Activated T-cell treated with anti-CD3 and anti-CD28 coated beads, Interleukin-2, amount 50 U/mL, for 4 hours (primary cell): ENCODE measurements at places on chromosomes 4 and X.

DNA sequence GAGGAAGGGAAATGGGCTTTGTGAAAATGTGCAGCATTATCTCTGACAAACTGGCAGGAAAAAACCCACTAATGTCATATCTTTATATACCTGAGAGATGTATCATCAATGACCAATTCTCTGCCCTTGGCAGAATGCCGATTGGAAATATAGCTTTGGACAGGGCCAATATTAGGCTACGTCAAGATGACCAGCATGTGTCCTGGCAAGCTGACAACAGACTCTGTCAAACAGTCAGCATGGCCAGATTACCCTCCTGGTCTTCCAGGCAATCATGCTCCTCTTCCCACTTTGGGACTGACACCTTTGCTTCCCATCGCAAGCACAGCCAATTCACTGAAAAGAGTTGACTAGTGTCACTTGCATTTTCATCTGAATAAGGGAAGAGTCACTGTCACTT lies 57.0 kb downstream of the SORBS2 start:
- DNase-seq: no peak

- no peak for DNase-seq
Measured at GRCh38 chr4:64642936-64643335, 233.7 kb upstream of the TECRL start.

- DNase-seq: no peak
Measured at GRCh38 chr4:43458293-43458692, 565.8 kb downstream of the GRXCR1 start.

DNA sequence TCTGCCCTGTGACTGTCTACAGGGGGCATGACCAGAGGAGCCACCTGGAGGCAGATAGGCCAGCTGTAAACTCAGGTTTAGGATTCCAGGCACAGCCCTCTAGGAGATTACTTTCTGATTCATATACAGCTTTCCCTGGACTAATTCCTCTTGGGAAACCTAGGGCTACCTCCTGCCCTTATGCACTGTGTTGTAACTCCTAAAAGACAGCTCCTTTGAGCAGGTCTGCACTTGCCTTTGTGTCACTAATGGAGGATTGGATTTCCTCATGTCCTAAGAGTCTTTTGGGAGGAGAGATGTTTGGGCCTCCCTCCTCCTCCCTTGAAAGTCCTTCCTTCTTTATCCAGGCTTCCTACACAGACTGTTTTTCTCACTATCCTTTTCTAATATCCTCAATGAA lies 202.0 kb downstream of the PCDH19 start:
- DNase-seq: no peak

GRCh38 chrX:1883772-1884171 lies 268.9 kb downstream of the ASMT start:
- no peak for DNase-seq

- DNase-seq: peak; percentile 5
Measured at GRCh38 chr4:153221783-153222706, 17.8 kb downstream of the TRIM2 start.

- no peak for DNase-seq
Measured at GRCh38 chr4:81454948-81455347, 16.8 kb downstream of the RASGEF1B start.

DNA sequence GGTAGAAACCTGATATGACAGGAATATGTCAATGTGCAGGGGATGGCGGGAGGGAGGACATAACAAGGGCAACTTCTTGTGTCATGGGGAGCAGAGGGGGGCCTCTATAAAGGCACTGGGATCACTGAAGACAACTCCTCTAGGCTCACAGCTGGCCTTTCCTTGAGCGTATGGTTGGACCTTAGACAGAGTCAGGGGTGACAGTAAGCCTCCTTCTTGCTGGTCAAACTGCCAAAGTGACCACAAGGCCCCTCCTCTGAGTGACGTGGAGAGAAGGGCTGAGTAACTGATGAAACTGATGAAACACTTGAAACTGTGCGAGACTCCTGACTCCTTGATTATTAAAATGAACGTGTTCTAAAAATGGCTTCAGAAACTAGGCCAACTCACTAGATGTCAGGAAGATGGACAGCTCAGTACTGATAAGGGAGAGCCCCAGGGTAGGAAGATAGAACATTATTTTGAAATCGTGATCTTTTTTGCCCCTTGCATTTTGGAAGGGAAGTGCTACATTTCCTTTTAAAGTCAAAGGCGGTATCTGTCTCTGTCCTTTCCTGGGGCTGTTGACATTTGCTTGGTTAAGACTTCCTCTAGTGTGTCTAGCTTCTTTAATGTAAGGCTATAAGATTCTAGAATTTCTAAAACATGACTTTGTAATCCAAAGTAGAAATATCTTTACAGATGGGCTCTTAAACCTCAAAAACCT lies 1.6 kb downstream of the RAB33A start:
- no peak for DNase-seq

DNA sequence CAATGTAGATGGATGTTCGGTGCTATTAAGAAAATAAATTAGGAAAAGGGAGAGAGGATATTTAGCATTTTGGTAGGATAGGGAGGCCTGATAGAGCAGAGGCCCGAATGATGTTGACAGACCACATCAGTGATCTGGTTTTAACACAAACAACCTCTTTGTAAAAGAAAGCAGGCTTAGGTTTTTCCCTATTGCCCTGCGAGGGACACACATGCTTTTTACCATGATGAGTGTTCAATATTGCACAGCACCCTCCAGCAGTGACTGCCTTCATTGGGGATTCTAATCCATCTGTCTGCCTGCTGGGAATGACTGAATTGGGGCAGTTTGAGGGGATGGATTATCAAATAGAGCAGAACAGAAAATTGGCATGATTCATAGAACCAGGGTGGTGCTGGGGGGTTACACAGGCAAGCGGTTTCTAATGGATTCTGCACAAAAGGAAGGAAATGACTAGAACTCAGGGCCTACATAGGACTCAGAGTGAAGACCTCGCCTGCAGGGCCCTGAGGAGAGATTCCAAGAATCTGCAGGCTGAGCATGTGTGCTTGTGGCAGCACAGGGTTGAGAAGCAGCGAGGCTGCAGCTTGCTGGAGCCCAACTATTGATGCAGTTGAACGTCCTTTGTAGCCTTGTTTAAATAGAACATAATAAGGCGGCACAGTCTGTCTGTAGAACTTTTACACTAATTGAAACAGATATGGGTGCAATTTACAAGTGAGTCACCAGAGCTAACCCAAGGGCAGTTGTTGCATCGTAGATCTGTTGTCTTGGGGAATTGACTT lies 58.0 kb downstream of the RHOH start:
- DNase-seq: no peak

GRCh38 chrX:120697053-120697452 lies 67.2 kb upstream of the C1GALT1C1 start:
- DNase-seq: no peak

GRCh38 chrX:16479206-16479869 lies 170.6 kb upstream of the S100G start:
- no peak for DNase-seq

DNA sequence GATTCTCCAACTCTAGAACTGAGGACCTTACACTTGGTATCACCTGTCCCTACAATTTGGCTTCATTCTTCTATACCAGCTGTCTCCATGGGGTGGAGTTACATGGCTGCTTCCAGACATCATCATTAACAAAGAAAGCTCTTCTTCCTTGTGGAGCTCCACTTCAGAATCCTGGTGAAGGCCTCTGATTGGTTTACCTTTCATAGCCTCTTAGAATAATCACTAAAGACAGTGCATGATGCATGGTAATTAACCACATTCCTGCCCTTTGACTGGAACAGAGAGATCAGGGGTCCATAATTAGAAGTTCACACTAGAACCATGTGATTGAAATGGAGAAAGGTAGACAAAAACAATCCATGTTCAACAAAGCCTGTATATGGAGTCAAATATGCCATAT lies 112.6 kb upstream of the ZNF827 start:
- DNase-seq: no peak

DNA sequence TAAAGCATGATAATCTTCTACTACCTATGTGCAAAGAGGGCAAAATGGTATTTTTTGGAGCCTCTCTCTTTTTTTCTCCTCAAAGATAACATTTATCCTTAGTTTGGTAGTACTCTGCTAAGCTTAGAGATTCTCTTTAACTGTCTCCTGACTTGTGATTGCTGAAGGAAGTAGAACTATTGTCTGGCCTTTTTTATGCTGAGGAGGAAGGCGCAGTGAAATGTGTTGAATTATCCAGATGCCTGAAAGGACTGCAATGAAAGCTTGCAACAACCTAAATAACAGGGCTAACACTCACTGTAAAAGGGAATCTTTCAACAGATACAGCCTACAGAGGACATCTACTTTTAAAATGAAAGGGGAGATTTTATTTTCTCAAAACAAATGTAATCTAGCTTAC lies 59.5 kb upstream of the CCDC160 start:
- DNase-seq: no peak

- no peak for DNase-seq
Measured at GRCh38 chr4:73735231-73735630, 5.1 kb upstream of the CXCL8 start.

DNA sequence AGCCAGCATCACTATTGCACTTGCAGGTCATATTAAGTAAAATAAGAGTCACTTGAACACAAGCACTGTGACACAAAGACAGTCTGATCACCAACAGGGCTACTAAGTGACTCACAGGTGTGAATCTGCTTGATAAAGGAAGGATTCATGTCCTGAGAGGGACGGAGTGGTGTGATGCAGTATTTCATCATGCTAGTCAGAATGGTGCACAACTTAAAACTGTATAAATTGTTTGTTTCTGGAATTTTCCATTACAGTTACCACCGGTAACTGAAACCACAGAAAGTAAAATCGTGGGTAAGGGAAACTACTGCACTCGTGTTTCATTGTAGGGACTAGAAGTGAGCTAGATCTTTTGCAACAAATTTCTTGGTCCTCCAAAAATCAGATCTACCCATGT lies 109.7 kb downstream of the ELOVL6 start:
- DNase-seq: no peak

DNA sequence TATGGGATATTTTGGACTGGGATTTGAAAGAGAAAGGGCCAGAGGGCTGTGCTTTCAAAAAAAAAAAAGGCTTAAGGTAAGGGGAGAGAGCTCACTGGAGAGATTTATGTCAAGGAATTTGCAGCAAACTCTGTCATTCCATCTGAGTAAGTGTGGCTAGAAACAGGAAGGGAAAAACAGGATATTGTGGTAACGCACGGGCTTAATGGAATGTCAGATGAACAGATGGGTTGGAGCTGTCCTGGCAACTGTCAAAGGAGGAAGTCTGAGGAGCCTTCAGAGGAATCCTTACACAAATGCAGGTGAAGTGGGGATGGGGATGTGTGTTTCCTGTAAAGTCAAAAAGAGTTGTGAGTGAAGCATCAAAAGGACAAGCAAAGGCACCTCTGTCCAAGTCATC lies 15.1 kb upstream of the NKX3-2 start:
- DNase-seq: no peak

GRCh38 chr4:31917334-31917733 lies 1197.2 kb downstream of the PCDH7 start:
- DNase-seq: no peak

DNA sequence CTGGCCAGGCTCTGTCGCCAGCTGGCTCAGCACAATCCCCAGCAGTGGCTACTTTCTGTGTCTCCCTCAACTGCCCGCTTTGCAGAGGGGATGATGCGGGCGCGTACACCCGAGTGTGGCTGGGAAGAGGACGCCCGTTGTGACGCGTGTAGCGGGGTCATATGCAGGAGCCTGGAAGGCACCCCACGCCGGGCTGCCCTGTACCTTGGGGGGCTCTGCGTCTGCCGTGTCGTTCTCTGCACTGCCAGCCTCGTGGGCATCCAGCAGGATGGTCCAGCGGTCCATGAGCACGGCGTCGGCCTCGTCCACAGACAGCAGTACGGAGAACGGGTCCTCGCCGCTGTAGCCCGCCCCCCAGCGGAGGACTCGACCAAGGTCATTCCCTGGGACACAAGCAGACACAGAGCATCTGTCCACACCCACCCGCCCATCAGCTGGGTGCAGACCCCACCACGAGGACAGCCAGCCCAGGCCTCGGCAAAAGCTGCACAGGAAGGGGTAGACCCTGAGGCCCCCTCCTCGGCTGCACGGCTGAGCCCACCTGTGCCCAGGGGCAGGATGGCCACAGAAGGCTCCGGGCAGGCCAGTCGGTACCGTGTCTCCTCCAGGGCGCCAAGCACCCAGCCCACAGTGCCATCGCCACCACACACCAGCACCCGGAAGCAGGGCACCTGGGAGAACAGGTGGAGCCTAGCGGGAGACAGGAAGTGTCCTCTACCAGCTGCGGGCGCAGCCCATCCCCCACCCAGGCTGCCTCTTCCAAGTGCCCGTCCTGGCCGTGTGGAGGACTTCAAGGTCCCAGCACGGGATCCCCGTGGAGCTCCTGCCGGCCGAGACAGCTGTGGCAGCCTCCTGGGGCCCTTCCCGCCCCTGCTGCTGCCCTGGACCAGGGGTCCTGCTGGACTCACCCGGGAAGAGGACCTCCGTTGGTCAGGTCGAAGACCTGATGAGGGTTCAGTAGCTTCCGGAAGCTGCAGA lies 10.8 kb downstream of the DGKQ start:
- no peak for DNase-seq

DNA sequence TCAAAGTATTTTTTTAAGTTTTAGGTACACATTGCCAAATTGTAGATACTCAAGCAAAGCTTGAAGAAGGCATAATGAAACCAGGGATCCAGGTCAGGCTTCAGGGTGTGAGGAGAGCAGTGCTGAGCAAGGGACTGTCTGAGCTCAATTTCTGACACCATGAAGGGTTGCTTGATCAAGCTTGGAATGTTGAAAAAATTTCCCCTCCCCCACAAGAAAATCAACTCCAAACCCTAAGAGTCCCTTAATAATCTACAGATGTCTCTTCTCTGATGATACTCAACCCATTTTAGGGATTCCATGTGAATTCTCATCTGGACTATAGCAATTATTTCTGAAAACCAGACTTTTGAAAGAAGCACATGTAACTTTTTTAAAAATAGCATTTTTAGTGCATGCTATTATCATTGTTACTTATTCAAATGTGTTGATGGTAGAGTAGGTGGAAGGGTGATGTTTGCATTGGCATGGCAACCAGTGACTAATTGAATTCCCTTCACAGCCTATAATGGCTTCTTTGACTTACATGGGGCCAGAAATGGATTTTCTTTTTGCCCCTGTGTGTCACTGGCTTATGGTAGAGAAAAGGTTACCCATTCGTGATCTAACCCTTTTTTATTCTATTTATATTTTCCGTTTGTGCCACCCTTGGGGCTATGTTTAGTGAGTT lies 252.0 kb downstream of the FBXW7 start:
- DNase-seq: no peak

GRCh38 chr4:177464026-177464425 lies 21.8 kb upstream of the AGA start:
- DNase-seq: no peak

- DNase-seq: no peak
Measured at GRCh38 chr4:12761694-12762093, 722.4 kb downstream of the RAB28 start.

DNA sequence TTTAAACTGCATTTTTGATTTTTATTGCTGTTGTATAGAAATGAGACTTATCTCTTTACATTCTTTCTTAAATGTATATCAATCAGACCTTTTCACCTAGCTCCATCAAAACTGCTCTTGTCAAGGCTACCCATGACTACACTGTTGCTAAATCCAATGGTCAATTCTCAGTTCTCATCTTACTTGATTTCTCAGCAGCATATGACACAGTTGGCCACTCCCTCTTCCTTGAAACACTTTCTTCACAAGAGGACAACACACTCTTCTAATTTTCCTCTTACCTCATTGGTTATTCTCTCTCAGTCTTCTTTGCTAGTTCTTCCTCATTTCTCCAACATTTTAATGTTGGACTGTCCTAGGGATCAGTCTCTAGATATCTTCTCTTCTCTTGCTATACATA lies 94.1 kb upstream of the CITED1 start:
- DNase-seq: no peak
